SIG-M5 (cell line): ENCODE measurements at places on chromosomes 5 and 9.

DNA sequence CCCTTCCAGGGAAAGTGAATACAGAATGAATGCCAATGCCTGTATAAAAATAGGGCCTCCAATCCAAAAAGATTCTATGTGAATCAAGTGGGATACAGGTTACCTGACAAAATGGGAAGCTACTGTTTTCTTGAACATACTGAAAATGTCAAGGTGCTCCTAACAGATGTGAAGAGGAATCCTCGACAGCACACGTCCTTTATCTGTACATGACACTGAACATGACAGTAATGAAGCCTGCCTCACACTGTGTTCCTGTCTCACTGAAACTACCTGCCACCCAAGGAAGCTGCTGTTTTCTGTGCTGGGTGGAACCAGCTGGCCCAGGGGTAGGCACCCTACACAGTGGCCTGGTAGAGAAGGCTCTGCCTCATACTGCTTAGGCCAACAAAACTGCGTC is 165.3 kb upstream of the RAPGEF1 start:
- no peak for DNase-seq

DNA sequence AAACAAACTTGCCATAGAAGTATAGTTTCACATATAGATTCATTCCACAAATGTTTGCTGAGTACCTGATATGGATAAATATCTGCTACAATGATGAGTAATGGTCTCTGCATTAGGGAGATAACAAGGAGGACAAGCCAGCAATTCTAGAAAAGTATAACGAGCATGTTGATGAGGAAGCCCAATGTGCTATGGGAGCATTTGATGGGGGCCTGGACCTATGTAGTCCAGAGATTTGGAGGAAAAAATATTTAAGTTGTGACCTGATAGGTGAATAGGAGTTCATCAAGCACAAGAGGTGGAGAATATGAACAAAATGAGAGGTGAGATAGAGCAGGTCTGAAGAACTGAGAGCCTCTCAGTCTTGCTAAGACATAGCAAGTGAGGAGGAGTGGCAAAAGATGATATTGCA is 14.4 kb upstream of the TMEM245 start:
- no peak for DNase-seq

- no peak for DNase-seq
Observed at GRCh38 chr5:77356740-77357139, 135.4 kb downstream of the WDR41 start.

DNA sequence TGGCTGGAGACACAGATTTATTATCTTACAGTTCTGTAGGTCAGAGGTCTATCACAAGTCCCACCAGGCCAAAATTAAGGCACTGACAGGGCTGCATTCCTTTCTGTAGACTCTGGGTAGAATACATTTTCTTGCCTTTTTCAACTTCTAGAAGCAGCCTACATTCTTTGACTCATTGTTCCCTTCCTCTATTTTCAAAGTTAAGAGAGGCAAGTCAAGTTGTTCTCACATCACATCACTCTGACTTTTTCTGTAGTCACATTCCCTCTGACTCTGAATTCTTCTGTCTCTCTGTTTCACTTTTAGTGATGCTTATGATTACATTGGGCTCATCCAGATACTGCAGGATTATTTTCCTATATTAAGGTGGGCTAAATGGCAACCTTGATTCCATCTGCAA is 119.0 kb downstream of the MELK start:
- DNase-seq: no peak

GRCh38 chr5:103465891-103466290 is 96.7 kb downstream of the NUDT12 start:
- DNase-seq: no peak

- DNase-seq: no peak
Observed at GRCh38 chr5:116045821-116046220, 13.5 kb downstream of the ARL14EPL start.

DNA sequence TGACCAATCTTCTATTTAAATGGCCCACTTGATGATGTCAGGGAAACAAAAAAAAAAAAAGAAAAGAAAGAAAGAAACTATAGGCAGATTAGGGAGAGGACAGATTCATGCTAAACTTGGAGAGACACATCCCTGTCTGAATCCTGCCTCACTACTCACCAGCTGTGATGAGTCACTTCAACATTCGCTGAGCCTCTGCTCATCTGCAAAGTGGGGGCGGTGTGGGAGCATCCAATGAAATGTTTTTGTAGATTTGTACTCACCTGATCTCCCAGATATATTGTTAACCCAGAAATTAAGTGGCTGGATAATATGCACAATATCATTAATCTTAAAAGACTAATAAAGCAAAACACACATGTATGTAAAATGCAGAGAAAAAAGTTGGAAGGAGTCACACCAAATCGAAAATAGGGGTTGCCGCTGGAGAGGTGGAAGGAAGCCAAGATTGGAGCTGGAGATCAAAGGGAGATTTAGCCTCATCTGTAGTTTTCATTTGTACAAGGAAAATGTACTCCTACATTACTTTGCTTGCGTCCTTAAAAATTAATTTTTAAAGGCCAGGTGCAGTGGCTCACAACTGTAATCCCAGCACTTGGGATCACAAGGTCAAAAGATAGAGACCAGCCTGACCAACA is 17.0 kb upstream of the ERGIC1 start:
- DNase-seq: no peak

DNA sequence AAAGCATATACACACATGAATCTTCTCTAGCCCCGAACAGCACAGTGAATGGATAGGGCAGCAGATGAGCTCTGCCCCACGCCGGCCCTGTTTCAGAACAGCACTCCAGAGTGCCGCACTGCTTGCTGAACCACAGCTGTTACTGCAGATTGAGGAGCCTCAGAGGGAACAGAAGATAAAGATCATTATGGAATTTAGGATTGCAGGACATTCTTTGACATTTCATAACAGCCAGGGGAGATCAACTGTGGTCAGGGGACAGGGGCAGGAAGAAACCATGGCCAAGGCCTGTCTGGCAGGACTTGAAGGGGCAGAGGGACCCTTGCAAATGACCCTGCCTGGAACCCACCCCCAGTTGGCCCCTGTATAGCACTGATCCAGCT is 20.6 kb downstream of the IRF1 start:
- DNase-seq: no peak

GRCh38 chr9:14313378-14313940 is 482 bp downstream of the NFIB start:
- DNase-seq: no peak

DNA sequence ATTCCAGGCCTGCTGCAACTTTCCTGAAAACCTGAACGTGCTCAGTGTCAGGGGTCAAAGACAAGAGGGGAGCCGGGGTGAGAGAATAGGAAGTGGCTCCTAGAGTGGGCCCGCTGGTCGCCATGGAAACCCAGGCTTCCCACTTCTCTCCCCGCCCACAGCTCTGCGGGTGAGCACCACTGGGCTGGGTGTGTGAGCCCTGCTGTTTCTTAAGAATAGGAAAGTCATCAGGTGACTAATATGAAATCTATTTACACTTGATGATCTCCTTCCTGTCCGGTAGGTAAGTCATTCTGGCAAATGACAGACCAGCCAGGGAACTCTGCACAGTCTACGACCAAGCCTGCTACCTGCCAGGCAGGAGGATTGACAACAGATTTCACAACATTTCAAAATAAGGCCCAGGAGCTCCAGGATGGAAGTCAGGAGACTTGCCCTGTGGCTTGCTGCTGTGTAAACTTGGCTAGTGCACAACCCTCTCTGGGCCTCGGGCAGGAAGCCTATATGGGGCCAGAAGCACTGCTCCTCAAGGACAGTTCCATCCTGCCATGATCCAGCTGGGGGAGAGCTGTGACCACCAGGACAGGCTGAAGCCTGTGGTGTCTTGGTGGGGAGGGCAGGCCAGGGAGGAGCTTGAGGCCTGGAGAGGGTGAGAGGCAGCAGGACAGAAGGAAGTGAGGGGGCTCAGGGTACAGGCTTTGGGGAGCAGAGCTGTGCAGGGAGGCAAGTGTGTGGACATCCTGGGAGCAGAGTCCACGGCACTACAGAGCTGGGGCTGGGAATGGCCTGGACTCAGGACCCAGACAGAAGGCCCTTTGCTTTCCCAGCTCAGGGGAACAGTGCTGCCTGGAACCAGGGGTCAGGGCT is 60.6 kb downstream of the SHB start:
- peak; percentile 65 for DNase-seq

DNA sequence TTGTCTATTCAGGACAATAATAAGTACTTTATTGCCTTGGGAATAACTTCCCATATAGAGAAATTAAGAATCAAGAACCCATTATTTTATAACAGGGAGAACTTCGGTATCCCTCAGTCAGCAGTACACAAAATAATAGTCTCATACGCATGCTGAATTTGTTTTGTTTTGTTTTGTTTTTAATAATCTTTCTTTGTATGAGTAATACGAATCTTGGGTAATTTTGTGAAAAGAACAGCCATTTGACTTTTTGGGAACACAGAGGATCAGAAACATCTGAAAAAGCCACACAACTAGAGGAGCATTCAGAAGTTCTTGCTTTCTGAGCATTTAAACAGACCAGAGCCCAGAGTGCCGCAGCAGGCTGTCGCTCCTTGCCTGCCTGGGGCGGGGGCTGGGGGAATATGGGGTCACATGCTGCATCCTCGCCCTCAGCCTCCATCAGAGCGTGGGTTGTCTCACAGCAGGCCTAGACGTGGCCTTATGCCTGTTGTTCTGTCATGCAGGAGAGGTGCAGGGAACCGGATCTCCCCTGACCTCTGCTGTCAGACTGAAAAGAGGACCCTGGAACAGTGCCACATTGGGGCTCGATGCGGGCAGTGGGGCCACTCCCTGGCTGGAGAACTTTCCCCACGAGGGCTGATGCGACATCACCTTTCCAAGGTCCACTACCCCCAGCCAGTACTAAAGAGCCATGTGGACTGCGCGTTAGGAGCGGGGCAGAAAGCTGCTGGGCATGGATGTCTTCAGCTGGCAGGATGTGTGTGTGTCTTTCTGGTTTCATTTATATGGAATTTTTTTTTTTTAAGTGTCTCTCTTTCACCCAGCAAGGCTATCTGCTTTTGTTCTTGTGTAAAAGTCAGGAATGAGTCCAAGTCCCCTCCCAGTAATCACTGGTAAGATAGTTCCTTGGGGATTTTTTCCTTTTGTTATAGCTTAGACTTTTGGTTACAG is 133.4 kb upstream of the OTULINL start:
- DNase-seq: no peak

DNA sequence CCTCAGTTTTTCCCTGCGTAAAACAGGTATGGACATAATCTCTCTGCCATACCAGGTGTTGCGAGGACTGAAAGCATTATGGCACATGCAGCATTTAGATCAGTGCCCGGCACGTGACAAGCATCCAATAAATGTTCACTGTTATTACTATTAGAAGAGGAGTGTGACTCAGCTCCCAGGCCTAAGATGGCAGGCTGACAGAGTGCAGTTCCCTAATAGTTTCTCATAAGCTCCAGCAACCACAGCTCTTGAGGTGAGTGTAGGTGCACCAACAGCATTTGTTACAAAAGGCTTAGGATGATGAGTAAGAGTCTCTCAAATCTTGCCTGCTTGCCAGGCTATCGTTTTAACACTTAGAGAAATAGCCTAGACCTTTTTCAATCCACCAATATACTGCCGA is 28.9 kb upstream of the GLIS3 start:
- no peak for DNase-seq

DNA sequence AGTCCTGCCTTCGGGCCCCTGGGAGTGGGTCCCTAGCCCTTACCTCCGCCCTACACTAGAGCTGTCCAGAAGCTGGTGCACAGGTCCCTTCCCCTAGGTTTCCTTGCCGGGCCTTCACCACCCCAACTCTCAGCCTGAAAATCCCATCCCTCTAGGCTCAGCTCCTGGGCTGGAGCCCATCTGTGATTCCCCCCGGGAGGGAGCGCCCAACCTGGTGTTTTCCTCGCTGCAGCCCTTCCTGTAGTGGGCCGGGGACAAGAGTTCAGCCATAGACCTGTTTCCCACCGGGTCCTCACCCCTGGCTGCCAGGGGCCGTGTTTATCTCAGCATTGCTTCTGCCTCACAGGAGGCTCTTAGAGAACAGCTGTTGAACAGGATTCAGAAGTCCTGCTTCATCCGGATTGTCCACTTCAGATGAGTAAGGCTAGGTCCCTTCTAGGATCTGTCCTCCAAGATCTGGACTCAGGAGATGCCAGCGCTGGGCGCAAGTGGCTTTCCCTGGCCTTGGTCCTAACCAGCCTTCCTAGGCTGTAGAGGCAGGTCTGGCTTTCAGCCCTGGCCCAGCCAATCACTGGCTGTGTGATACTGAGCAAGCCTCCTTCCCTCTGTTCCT is 965 bp downstream of the GLIPR2 start:
- DNase-seq: no peak

GRCh38 chr5:179668391-179668790 is 12.4 kb downstream of the CBY3 start:
- no peak for DNase-seq

DNA sequence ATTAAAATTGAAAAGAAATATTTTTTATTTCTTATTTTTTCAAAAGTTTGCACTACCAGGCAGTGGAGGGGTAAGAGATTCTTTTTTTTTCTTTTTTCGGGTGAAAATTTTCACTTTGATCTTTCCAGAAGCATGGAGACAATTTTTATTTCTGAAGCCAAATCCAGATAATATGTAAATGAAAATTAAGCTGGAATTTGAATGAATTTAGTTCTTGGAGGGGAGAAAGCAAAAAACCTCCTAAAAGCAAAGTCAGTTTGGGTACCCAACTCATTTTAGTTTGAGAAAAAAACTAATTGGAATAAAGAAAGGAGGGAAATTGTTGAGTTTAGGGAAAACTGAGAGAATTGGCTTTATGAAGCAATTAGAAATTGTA is 872 bp downstream of the ZNF618 start:
- no peak for DNase-seq

DNA sequence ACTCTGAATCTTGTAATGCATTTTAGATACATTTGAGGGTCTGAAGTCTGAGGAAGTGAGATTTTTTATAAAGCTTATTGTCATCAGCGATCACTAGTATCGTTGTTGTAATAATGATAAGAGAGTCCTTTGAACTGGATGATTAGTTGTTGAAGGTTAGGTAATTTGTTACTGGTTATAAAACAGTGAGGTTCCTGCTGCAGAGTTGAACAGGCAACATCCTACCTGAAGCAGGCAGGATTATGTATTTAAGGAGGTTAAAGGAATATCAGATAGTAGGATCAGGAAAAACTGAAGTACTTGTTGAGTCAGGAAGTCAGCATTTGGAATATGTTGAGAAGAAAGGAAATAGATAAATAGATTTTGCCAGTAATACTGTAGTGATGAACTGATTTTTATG is 106.7 kb downstream of the VPS13A start:
- no peak for DNase-seq

DNA sequence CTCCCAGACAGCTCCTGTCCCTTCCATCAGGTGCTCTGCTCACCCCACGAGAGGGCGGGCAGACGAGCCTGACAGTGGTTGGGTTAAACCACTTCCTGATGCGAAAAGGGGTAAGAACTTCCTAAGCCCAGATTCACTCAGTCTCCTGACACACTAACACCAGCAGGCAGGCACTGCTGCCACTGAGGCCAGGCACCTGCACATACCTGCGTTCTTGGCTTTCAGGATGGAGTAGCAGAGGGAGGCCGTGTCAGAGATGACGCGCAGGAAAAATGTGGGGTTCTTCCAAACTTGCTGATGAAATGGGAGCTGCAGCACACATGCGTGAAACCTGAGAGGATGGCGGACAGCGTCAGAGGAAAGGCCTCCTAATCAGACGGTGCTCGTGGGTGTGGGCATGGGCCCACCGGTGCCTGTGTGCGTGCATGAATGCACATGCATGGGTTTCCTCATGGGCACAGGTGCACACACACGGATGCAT is 29.9 kb downstream of the SLC6A18 start:
- no peak for DNase-seq
